ENCODE measurements at places on chromosomes 5 and 9.
A peak's percentile ranks its signal among the peaks of the same experiment; 100 is the strongest.

- DNase-seq: no peak
Observed at GRCh38 chr5:95022967-95023695, 261.8 kb downstream of the MCTP1 start.

GRCh38 chr5:61301341-61302199 lies 30.5 kb upstream of the ZSWIM6 start:
- DNase-seq: no peak

DNA sequence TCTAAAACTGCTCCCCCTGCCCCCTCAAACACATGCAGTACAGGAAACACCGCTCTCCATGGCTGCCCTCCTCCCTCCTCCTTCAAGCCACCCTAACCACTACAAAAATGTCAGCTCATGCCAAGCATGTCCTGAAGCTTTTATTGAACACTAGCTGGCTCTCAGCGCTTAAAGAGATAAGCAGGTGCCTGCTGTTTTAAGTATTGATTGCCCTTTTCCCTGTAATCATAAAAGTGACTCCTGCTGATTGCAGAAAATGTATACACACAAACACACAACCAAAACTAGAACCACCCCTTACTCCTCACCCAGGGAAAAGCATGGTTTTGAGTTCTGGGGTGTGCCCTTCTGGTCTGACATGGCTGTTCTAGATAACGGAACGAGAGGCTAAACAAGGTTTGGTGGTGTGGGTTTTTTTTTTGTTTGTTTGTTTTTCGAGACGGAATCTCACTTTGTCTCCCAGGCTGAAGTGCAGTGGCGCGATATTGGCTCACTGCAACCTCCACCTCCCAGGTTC lies 3.7 kb upstream of the UCK1 start:
- DNase-seq: peak; percentile 52

DNA sequence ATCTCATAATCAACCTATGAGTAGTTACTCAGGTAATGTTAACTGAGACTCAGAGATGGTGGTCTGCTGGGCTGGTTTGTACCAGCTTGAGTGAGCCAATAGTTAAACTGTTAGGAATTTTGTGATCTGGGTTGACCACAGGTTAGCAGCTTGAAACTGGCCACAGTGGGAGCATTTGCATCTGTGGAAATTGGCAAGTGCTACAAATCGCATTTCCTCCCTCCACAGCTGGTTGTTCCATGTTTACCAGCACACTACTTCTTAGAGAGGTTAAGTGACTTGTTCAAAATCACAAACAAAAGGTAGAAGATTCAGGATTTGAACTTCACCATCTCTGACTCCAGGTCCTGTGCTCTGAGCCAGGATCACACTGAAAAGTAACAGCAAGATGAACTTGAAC lies 446.9 kb upstream of the CLINT1 start:
- no peak for DNase-seq

DNA sequence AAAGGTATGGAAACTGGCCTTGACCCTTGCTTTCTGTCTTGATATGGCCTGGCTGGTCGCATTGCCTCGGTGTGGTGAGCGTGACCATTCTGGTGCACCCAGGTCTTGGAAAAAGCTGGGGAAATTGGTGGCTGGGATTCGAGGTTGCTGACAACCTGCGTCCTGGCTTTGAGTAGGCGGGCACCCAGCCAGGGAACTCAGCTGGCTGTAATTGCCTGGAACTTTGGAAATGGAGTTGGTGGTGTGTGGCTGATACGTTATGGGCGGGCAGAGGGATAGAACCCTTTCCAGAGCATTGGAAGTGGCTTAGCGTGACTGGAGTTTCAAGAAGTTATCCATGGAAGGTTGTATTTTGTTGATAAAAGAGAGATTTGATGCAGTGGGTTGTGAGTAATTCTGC lies 35.2 kb downstream of the KCNMB1 start:
- no peak for DNase-seq

DNA sequence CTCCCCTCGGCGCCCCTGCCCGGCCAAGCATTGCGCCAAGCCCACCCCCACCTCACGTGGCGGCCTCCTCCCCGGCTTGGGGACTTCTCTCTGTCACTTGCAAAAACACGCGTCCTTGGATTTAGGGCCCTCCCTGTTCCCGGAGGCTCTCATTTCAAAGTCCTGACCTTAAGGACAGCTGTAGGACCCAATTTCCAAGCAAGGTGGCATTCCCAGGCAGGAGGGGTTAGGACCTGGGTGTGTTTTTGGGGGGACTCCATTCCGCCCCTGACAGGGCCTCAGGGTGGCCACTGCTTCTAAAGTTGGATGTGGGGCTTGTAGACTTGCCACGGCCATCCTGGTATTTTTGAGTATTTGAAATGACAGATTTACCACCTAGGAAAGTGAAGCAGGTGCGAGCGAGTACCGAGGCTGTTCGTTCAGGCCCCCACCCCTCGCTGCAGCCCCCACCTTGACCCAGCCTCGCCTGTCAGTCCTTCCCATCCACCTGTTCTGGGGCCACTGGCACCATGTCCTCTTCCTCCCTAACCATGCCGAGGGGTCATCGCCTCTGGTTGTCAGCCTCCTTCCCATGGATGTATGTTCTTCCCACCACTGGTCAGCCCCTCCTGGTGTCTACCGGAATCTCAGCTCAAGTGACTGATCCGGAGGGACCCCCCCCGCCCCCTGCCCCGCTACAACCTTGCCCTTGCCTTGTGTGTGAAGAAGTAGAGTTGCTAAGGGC lies 52.4 kb downstream of the MRPL36 start:
- no peak for DNase-seq

- no peak for DNase-seq
Observed at GRCh38 chr5:179415291-179416060, 70.2 kb upstream of the ADAMTS2 start.

DNA sequence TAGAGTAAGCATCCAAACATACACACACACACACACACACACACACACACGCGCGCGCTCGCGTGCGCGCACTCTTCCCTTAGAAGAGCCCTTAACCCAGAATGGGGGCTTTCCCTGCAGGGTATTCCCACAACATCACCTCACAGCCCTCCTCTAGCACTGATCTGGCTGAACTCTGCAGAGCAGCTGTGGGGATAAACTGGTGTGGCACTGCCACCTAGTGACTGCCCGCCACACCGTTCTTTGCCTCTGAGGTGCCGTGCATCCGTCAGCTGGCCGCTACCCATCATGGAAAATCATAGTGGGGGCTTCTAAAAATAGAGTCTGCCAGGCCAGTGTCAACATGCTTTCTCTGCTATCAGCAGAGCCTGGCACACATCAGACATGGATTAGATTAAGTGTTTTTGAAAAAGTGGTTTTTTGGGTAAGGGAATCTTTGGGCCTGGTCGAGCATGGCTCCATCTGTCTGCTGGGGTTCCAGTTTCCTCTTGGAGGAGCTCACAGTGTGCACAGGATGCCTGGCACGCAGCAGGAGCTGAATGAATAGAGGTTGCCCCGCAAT lies 88.1 kb downstream of the KCNN2 start:
- DNase-seq: peak; percentile 48

- DNase-seq: peak; percentile 73
Observed at GRCh38 chr5:144203750-144204596, 33.3 kb downstream of the KCTD16 start.

DNA sequence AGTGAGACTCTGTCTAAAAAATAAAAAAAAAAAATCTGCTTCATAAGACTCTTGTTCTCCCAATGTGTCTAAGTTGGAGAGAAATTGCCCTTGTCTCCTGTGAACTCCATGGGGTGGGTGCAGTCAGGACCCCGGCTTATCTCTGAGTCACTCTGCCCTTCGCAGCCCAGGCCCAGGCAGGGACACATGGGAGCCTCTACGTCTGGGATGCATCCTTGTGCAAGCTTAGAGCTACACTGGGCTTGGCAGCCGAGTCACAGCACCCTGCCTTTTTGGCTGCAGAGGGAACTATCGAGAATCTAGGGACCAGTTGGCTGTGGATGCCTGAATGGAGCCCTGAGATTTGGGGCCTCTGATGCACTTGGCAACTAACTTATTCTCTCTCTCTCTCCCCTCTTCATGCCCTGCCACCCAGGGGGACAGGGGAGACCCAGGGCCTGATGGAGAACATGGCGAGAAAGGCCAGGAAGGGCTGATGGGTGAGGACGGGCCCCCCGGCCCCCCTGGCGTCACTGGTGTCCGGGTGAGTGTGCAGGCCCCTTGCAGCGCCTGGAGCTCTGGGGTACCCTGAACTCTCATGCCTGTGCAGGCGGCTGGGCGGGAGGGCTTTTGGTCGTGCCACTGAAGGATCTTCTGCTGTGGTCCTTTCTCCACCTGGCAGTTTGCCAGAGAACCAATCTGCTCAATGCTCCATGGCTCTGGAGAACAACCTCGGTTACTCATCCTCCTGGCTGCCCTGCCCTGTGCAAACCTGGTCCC lies 47.5 kb upstream of the ORM1 start:
- no peak for DNase-seq

- DNase-seq: no peak
Observed at GRCh38 chr5:176784218-176785165, 25.9 kb upstream of the UNC5A start.

GRCh38 chr5:39760385-39761198 lies 335.8 kb upstream of the DAB2 start:
- no peak for DNase-seq

GRCh38 chr9:16767366-16767765 lies 103.1 kb downstream of the BNC2 start:
- no peak for DNase-seq

- DNase-seq: no peak
Observed at GRCh38 chr5:115478281-115478680, 66.3 kb downstream of the FEM1C start.

- no peak for DNase-seq
Observed at GRCh38 chr5:136089791-136090190, 42.9 kb upstream of the SMAD5 start.

DNA sequence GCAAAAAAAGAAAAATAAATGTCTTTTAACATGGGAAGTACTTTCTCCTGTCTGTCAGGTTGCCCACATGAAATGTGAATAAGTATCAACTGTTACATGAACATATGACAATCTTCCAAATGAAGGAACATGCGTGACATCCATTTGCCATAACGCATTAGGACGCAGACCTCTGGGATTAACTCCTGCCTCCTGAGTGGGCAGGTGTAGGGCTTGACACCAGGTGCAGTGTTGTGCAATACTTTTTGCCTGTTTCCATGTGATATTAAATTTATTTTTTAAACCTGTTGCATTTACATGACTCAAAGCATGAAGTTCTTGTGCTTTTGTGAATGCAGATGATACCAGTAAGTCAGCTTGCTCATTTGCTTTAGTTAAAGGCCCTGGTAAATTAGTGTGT lies 8.7 kb upstream of the TMEM141 start:
- no peak for DNase-seq

GRCh38 chr5:157983906-157984551 lies 125.1 kb upstream of the CLINT1 start:
- DNase-seq: no peak

- no peak for DNase-seq
Observed at GRCh38 chr9:135021393-135021789, 66.1 kb upstream of the OLFM1 start.

GRCh38 chr9:82645600-82645999 lies 417.3 kb downstream of the RASEF start:
- no peak for DNase-seq

Data from erythroblast (primary cell).